Activated CD4-positive, alpha-beta T cell treated with anti-CD3 and anti-CD28 coated beads for 24 hours (primary cell): ENCODE measurements at places on chromosomes 2 and 18.

DNA sequence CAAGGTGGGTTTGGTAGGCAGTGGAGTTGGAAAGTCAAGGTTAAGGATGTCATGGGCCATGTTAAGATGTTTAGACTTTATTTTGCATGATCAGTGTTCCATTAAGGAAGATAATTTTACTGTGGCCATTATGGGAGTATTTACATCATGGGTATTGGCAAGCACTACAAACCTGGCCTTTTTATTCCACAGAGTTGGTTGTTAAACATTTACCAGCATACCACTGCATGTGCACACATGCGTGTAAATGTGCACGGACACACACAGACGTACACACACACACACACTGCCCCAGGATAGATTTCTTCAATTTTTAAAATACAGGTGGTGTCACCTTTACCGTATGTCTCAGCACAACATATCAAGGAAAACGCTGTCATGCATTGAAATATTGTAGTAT is 51.4 kb upstream of the ITGA6 start:
- DNase-seq = no peak

DNA sequence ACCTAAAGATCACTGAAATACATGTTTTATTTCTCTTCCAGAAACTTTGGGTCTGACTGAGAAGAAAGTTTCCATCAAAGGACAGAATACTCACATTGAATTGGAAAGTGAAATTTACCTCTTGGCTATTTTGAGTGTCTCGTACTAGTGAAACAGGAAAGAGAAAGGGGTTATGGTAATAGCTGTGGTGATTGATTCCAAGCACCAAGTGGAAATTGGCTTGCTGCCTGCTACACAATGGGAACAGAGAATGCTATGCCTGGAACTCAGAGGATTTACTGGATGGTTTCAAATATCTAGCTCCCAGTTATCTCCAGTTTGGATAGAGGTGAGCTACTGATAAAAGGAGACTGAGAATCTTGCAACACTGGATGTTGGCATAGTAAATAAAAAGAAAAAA is 492.8 kb upstream of the FSIP2 start:
- no peak for DNase-seq

GRCh38 chr2:35428548-35428947 is 927.0 kb upstream of the CRIM1 start:
- DNase-seq = no peak

GRCh38 chr18:10041180-10041579 is 127.4 kb downstream of the VAPA start:
- no peak for DNase-seq

DNA sequence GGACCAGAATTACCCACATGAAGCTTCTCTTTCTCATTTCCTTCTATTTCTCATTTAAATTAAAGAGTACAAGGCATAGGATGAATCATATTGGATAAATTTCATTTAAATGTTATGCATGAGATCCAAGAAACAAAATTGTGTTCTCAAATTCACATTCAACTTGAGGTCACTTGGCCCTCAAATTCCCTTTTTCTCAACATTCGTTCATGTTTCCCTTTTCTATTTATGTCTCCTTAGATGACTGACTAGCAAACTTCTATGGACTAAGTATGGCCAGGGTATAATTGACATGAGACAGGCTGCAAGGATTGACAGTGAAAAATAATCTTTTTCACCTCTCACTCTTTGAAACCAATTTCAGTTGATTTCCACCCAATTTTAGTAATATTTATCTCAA is 4.0 kb upstream of the LDLRAD4 start:
- DNase-seq = no peak

DNA sequence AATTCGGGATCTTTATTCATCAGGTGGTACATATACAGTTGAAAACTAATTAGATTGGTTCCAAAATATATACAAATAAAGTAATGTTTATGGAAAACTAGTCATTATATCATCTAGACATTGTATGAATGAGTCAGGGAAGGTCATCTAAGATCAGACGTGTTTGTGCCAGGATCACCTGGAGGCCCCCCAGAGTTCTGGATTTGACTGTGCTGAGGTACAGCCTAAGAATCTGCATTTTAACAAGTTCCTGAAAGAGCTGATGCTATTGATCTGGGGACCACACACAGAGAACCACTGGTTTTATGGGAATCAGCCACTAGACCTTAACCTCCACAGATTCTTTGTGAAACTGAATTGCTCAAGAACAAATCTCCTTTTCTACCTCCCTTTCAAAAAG is 43.2 kb downstream of the PARD6G start:
- no peak for DNase-seq

- peak; percentile 25 for DNase-seq
Observed at GRCh38 chr2:11446733-11447248, 19.2 kb downstream of the E2F6 start.

GRCh38 chr2:22912398-22912797 is 472.6 kb upstream of the KLHL29 start:
- no peak for DNase-seq

DNA sequence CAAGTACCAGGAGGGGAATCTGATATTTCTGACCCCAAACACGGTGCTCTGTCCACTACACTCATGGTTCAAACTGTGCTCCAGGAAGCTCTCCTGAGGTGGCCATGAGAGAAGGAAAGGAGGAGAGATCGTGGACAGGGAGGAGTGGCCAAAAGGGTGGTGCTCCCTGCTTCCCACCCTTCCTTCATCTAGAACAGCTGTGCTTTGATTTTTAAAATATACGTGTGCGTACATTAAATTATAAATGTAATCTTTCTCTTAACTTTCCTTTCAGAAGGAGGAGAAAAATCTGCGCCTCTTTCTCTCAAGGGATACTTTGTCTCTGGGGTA is 8.2 kb upstream of the CHRNA1 start:
- no peak for DNase-seq

GRCh38 chr2:100246163-100247145 is 75.8 kb downstream of the LONRF2 start:
- no peak for DNase-seq

- DNase-seq = no peak
Observed at GRCh38 chr18:48409591-48410094, 460 bp upstream of the ZBTB7C start.

GRCh38 chr2:223648755-223649154 is 46.6 kb upstream of the SCG2 start:
- DNase-seq = no peak

DNA sequence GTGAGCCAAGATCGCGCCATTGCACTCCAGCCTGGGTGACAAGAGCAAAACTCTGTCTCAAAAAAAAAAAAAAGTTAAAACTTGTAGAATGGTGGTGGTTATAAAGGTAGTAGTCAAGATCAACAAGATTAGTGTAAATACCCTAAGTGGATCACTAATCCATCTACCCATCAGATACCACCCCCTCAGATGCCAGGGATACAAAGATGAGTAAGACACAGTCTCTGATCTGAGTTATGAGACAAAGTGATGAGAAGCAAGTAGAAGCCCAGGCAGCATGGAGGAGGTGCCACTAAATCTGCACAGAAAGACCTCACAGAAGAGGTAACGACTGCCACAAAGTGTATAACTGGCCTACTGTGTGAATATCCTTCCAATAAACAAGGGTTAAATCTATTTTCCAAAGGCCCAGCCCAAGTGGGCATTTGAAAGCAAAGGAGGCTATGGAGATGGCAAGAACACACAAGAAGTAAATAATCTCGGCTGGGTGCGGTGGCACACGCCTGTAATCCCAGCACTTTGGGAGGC is 20.2 kb downstream of the NFE2L2 start:
- DNase-seq = no peak

DNA sequence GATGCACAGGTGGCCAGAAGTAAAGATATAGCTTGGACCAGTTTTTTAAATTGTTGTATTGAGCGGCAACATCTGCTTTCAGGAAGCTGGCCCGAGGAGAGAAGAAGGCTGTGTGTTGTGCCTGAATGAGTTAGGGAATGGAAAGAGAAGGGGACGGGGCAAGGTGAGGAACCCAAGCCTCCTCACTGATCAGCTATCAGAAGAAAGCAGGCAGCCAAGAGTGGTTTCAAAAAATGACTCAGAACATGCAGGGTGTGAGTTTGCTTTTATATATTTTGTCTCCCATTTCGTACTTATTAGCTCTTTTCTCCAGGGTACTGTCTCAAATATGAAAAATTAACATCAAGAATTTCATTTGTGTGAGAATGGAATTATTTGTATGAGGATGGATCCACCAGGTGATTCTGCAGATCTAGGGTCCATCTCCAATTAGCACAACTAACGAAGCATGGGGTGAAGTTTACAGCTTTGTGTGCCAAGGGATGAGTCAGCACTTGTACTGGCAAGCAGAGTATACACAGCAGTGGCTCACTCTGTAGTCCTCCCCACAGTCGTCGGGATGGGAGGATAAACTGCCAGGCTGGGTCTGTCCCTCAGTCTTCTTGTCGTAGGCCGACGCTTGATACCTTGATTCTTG is 175.7 kb downstream of the PIEZO2 start:
- no peak for DNase-seq

DNA sequence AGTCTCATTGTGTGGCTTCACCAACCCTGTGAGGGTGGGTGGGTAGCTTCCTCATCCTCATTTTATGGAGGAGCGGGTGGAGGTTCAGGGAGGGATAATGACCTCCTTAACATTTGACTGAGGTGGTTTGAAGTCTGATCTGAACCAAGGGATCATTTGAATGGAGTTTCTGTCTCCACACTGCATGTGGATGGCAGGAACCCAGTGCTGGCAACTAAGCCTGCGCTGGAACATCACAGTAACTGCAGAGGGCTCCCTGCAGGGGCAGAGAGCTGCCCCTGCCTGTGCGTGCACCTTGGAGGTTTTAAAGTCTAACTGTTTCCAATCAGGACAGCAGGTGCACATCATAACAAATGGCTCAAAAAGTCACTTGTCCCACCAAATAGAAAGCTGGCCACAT is 3.3 kb downstream of the AGAP1 start:
- no peak for DNase-seq

GRCh38 chr2:161426922-161427663 is 11.0 kb downstream of the TBR1 start:
- DNase-seq = no peak
